Naive thymus-derived CD4-positive, alpha-beta T cell (primary cell): ENCODE measurements at places on chromosomes 12 and 14. TPM values are rescaled to one million over a fixed set of nuclear protein-coding genes. Genes with fewer than 3 reads are reported as not detected.

Gene SLC2A13
- 1.2 TPM for polyA plus RNA-seq

Gene THAP2
- 4.9 TPM for polyA plus RNA-seq

Gene KCNMB4
- polyA plus RNA-seq = 1.1 TPM

Gene TAS2R42
- polyA plus RNA-seq = not detected

Gene ISM2
- polyA plus RNA-seq = not detected

Gene POTEG
- not detected for polyA plus RNA-seq

Gene OTX2
- polyA plus RNA-seq = not detected

Gene BMP4
- 0.24 TPM for polyA plus RNA-seq

Gene SLC38A1
- polyA plus RNA-seq = 263 TPM

Gene SLC38A4
- polyA plus RNA-seq = not detected

Gene SAMD15
- not detected for polyA plus RNA-seq

Gene C12orf56
- polyA plus RNA-seq = not detected

Gene OR4K17
- not detected for polyA plus RNA-seq

Gene FZD10
- polyA plus RNA-seq = not detected

Gene MYO1H
- not detected for polyA plus RNA-seq

Gene RHOJ
- not detected for polyA plus RNA-seq

Gene DPY19L2
- not detected for polyA plus RNA-seq

Gene RTL1
- polyA plus RNA-seq = not detected

Gene TAS2R8
- not detected for polyA plus RNA-seq

Gene ADAM21
- 0.14 TPM for polyA plus RNA-seq

Gene PNN
- polyA plus RNA-seq = 25.2 TPM

Gene FBLN5
- polyA plus RNA-seq = 30.5 TPM

Gene LRFN5
- not detected for polyA plus RNA-seq

Gene UTP20
- polyA plus RNA-seq = 7.3 TPM

Gene HOXC12
- polyA plus RNA-seq = not detected

Gene RALGAPA1
- 18.3 TPM for polyA plus RNA-seq

Gene PNMA1
- 43.5 TPM for polyA plus RNA-seq
